ENCODE measurements at places on chromosomes 3 and 15.

GRCh38 chr3:13890377-13891016 is 10.6 kb upstream of the WNT7A start:
- DNase-seq = no peak

- DNase-seq = no peak
Observed at GRCh38 chr3:171755656-171756055, 54.6 kb downstream of the PLD1 start.

DNA sequence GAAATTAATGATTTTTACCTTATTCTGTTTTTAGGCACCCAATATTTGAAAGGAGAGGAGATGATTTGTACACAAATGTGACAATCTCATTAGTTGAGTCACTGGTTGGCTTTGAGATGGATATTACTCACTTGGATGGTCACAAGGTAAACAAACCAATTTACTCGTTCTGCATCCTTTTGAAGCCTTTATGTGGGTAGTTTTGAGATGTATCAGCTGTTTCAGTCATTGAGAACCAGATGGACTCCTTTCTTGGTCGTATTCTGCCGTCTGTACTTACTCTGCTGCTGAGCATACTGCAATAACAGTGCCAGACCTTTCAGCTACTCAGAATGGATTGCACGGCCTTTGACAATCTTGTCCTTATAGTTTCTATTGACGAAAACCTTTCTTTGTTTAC is 13.3 kb downstream of the DNAJB11 start:
- no peak for DNase-seq

GRCh38 chr3:109702976-109703375 is 365.6 kb upstream of the DPPA4 start:
- no peak for DNase-seq

GRCh38 chr3:138724443-138724842 is 110.3 kb downstream of the PIK3CB start:
- no peak for DNase-seq

- DNase-seq = no peak
Observed at GRCh38 chr3:151203051-151203420, at the start of gene GPR171. GPR171 (minus strand) TSS chr3:151203216; CDS start chr3:151199386, 3,830 bp downstream.

DNA sequence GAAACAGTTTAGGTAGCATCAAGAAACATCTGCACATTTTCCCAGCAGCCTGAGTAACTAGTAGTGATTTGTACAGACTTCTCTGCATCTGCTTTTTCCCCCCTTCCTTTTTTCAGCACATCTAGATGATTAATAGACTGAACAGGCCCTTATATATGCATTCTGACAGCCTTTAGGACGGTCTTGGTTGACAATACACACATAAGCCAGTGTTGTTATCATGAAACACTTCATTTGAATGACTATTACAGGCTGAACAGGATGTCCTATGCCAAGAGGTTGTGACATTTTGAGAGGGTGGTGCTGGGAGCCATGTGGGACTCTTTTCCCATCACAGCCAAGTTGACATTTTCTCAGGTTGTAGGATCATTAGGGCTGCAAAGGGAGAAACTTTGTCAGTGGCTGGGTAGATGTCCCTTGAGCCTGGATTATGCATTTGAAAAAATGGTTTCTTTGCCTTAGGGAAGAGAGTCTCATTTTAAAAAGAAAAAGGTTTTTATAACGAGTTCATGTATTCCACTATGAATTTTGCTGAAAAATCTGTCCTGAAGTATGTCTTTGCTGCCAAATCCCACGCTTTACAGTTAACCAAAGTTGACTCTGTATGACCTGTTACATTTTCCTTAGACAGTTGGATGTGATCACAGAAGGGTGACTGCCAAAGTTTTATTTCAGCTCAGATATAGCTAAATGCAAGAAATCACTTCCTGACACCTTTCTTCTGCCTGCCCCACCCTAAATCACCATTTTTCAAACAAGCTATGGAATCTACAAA is 73.7 kb downstream of the FILIP1L start:
- no peak for DNase-seq

DNA sequence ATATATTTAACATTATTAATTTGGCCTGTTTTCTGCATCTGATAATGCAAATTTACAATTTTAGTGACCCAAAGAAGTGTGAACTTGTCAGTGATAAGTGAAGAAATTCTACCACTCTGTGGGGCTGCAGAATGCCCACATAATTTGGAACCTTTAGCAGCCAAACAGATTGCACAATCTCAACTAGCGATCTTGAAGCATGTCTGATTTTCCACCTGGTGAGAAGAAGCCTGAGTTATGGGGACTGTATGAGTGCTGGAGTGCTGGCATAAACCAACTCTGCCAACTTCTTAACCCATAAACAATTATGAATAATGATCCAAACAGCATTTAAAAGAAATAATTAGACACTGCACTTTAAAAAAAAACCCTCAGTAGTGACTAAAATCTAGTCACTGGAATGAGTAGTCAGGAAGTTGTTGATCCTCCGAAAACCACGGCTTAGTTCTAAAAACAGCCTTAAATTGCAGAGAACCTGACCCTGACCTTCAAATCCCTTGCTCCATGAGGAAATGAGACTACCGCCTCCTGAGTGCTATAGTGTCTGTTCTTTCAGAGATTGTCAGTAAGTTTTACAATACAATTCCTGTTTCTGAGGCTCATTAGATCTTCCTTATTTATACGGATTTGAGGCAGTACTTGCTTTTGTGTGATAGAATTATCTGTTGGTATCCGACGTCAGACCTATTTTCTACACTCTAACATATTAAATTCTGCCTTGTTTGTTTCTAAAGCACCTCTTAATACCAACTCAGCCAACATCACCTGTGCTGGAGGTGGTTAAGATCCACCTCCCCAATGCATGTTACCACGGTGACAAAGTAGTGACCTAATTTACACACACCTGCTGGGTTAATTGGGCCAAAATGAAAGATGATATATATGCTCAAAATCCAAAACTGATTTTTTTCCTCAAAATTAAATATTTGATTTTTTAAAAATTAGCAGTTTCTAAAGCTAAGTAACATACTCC is 267.7 kb downstream of the ZBTB20 start:
- DNase-seq = no peak

GRCh38 chr3:108412121-108412750 is 98.2 kb downstream of the MYH15 start:
- DNase-seq = no peak

DNA sequence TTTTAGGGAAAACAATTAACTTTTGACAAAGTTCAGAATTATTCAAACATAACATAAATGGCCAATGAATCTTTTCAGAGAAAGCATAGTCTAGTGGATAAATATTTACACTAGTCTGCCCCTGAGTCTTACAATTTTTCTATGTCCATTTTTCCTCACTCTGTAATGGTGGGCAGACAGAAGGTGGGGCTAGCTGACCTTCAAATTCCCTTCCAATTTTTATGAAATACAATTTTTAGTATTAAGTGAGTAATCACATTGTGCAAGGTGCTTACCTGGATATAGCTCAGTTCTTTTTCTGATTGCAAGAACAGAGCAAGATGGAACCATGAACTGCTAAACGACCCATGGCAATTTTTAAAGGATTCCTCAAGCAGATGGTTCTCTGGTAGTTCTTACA is 441.7 kb upstream of the NR2F2 start:
- no peak for DNase-seq

GRCh38 chr15:100104245-100104644 is 237.5 kb downstream of the ADAMTS17 start:
- no peak for DNase-seq

GRCh38 chr3:12750223-12750622 is 8.8 kb downstream of the TMEM40 start:
- no peak for DNase-seq

GRCh38 chr3:135771760-135772159 is 193.8 kb upstream of the PPP2R3A start:
- DNase-seq = no peak

DNA sequence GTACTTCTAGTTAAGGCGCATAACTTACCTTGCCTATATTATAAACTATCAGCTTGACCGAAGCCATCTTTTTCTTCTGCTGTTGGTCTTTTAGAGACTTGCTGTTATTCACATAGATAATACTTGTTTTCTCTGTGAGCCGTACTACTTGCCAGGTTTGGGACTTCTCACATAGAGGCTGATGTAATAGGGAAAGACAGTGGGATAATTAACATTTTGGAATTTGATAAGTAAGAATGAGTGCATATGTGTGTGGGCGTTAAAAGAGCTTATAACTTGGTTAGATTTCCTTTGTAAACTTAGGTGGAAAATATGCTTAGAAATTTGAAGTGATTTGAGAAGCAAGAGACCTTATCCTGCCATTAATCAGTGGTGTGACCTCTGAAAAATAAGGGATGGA is 47.8 kb downstream of the FNDC3B start:
- DNase-seq = no peak

DNA sequence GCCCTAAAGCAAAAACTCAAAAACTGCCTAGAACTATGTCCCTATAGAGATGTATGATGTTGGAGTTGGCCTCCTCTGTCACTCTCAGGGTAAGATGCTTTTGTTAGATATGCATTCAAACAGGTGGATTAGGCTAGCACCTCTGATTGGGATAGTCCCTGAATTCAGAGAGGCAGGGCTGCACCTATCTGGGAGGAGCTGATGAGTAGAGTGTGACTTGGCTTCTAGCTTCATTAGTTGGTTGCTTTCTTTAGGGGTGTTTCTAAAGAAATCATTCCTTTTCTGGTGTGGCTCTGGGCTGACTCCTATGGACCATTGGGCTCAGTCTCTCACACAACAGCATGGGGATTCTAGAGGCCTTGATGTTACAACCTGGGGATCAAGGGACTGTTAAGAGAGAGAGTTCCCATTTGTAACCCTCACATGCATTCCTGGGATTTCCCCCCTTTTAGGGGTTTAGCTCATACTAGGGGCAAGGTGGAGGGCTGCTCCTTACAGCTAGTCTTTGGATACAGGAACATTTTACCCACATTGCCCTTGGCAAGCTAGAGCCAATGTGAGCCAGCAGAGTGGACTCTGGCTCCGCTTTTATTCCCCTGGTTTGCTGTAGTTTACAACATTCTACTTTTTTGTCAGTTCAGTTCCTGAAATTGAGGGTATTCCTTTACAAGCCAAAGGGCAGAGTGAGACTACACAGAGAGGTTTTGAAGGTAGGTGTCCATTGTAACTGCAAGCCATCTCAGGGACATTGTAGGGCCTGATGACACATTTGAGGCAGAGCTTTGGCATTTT is 7.5 kb downstream of the ZNF592 start:
- DNase-seq = no peak

DNA sequence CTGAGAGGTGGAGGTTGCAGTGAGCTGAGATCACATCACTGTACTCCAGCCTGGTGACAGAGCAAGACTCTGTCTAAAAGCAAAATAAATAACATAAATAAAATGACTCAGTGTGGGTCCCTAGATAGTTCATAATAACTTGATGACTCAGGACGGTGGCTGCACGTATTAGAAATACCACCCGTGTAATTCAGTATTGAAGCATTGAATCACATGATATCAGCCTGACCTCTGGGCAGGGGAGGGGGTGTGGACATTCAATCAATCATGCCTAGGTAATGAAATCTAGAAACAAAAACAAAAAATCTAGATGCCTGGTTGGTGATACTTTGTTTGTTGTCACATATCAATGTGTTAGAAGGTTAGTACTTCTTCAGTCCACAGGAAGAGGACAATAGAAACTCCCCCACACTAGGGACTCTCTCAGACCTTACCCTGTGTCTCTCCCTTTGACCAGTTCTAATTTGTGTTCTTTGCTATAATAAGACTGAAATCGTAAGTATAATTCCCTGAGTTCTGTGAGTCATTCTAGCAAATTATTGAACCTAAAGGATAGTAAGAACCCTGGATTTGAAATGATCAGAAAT is 177.3 kb downstream of the GAP43 start:
- DNase-seq = no peak

GRCh38 chr3:142586803-142587406 is 8.4 kb upstream of the ATR start:
- peak; percentile 30 for DNase-seq

DNA sequence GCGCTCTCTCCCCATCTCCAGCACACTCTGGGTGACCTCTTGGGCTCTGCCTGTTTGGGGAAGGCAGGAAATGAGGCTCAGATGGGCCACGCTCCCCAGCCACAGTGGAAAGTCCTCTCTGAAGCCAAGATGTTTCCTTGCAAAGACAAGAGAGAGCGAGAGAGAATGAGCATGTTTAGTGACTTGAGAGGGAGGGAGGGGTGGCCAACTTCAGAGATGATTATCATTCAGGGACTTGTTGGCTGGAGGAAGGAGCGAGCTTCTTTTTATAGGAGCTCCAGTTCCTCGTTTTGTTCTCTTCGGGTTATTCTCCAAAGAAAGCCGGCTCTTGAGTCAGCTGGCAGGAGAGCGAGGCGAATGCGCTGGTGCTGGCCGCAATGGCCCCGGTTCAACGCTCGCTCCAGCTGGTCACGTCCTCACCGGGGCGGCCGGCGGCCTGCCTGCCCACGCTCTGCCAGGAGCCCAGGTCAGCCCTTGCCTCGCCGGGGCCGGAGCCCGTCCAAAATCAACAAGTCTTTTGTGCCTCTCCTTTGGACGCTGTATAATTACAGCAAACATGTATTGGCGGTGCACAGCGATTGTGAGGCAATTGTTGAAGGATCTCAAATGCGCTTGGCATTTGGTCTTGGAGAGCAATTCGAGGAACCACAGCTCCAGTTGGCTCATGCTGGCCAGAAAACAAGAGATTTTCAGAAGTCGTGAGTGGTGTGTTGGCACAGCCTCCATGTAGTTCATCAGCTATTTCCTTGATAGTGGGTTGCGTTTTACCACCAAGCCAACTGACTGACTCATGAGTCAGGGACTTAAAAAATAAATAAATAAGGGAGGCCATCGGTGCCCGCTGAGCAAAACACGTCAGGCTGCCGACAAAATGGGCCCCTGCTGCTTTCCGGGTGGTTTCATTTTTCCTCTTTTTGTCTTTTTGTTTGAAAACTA is 288.6 kb downstream of the UACA start:
- DNase-seq = no peak

GRCh38 chr15:44081026-44082013 is 113.8 kb downstream of the FRMD5 start:
- DNase-seq = no peak

- DNase-seq = no peak
Observed at GRCh38 chr3:106261915-106262683, 393.3 kb upstream of the CBLB start.

- DNase-seq = no peak
Observed at GRCh38 chr3:110562621-110563020, 509.0 kb upstream of the NECTIN3 start.

DNA sequence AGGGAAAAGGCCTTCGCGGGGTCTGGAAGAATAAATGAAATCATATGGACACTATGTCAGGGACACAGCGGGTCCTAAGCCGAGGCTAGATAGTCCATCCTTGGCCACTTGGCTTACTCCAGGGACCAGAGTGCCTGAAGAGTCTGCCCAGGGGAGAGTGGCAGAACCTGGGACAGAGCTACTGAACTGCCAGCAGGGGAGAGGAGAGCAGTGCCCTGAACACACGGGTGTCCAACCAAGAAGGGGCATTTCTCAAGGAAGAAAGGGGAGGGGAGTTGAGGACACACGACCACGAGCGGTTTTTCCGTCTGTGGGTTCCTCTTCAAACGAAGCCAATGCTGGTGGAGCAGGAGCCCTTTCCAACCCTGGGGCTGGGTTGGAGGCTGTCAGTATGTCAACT is 1.0 kb downstream of the ACAN start:
- DNase-seq = no peak

GRCh38 chr15:69373406-69373805 is 40.7 kb upstream of the KIF23 start:
- DNase-seq = no peak

- DNase-seq = no peak
Observed at GRCh38 chr15:41773332-41773728, 954 bp upstream of the MAPKBP1 start.

- DNase-seq = no peak
Observed at GRCh38 chr3:124491098-124491497, 239.2 kb upstream of the UMPS start.
